Placental pericyte (primary cell): ENCODE measurements at places on chromosomes 2 and 18. TPM values are rescaled to one million over a fixed set of nuclear protein-coding genes. Genes with fewer than 3 reads are reported as not detected.

Gene FBLN7
- total RNA-seq = 0.66 and 2.9 TPM in 2 replicates

Gene SDC1
- total RNA-seq = 7.9 and 91.5 TPM in 2 replicates

Gene LRP2
- not detected in 2 replicates for total RNA-seq

Gene IL18R1
- 0.43 and 0.44 TPM in 2 replicates for total RNA-seq

Gene TNFAIP6
- 38.1 and 44.2 TPM in 2 replicates for total RNA-seq

Gene MTCL1
- total RNA-seq = 28.2 and 53.5 TPM in 2 replicates

Gene FLACC1
- total RNA-seq = 0.44 and 1.4 TPM in 2 replicates
